ENCODE measurements at places on chromosomes 6 and 20.

- no peak for DNase-seq
These were observed 595 bp downstream of the HAO1 start for GRCh38 chr20:7939663-7940062.

DNA sequence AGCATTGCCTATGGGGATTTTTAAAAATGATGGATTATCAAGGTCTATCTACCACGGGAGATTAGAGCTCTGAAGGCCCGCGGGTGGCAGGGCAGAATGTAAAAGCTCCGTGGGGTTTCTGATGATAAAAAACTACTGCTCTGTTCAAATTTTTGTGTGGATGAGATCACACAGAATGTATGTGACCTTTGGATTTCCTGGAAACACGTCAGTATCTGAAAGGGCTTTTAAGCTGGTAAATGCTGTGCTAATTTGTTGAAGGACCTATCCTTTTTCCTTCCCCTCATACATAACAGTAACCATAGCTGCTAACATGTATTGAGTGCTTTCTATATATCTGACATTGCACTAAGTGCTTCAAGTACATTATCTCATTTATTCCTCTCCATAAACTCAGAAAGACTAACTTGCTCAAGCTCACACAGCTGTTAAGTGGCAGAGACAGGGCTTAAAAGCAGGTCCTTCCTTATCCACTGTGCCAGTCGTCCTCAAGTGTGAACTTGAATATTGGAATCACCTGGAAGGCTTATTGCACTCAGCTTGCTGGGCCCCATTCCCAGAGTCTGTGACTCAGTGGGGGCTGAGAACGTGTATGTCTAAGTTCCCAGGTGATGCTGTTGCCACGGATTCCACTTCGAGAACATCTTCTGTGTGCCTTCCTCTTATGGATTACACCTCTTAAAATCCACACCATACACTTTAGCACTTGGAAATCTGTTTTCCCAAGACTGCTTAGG lies 1.9 kb upstream of the TMEM242 start:
- DNase-seq = no peak

DNA sequence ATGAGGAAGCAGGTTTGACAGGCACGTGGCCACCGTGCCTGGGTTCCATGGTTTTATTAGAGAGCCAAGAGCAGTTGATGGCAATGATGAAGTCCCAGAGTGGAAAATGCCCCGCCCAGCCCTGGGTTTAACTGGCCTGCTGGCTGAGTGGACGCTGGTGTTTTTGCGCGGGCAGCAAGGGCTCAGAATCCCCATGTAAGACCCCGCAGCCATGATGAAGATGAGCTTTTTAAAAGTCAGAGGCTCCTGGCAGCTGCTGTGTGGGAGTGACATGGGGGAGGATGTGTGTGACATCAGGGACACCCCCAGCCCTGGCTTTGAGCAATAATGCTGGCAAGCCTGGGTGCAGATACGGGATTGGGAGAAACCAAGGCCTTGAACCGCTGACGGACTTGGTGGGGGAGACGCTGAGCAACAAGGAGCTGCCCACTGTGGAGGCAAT lies 33.0 kb upstream of the SLCO4A1 start:
- no peak for DNase-seq

DNA sequence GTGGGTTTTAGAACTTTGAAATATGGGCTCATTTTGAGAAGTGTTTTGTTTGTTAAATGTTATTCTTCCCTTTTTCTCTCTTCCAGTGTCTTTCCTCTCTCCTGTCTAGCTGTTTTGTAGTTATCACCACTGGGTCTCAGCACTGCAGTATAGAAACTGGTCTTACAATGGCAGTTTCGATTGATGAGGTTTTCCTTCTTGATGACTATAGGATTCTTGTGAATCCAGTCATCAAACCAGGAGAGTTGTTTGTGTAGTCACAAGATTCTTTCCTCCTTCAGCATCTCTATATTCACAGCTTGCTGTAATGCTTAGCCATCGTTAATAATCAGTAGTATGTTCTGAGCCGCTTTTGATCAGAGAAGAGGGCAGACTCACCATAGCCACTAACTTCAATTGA lies 172.3 kb downstream of the OGFRL1 start:
- DNase-seq = no peak

DNA sequence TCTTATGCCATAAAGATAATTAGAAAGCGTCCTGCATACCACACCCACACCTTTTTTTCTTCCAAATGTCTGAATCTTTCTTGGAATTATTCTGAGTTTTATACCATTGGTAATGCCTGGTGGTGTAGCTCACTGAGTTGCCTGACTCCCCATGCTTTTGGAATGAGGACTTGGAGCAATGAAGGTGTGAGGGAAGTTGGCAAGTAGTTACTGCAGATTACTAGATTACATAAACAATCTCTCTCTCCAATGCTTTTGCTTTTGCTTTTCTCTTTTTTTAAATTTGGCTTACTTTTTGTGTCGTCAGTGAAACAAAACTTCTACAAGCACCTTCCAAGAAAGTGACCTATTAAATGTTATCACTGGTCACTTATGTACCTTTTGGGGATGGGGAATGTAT lies 406.1 kb upstream of the SOX4 start:
- no peak for DNase-seq

- no peak for DNase-seq
These were observed 12.7 kb downstream of the PANK2 start for GRCh38 chr20:3901706-3902440.

- DNase-seq = no peak
These were observed 121.7 kb upstream of the JAG1 start for GRCh38 chr20:10795286-10796026.

DNA sequence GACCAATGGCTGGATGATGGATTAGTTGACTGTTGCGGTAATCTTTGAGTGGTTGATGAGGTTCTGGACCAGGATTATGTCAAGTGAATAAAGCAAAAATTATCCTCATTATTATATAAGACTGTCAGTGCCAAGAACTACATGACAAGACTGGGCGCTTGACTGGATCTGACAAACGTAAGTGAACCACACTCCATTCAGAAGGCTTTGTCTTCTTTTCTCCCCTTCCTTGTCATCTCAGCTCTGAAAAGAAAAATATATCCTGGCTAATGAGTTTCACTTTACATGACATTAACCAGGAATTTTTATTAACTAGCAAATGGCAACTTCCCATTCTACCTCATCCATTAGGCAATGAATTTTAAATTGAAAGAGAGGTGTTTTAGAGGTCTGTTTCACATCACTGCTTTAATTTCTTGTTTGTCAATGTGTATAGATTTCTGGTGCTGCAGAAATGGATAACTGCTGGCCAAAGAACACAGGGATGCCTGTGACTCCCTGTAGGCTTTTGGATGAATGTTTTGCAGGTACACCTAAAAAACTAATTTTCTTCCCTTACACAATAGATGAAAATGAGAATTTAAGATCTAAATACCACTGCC lies 150.1 kb downstream of the ELOVL4 start:
- DNase-seq = no peak

DNA sequence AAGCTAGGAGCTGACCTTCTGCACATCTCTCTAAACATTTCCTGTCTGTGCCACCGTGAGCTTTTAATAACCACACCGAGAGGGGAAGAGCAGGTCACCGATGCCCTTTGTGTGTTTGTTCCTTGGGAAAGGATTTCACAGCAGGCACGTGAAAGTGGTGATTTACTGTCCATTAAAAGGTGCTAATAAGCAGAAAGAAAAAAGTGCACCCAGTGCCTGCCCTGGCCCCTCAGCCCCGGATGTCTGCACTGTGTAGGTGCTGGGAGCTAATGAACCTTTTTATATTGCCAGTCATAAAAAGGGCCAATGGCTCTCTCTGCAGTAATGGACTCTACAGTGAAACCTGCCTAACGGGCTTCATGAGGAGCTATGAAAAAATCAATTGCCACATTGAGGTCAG lies 312.6 kb downstream of the C6orf118 start:
- no peak for DNase-seq

GRCh38 chr6:35626401-35626800 lies 62.3 kb downstream of the FKBP5 start:
- no peak for DNase-seq

GRCh38 chr6:19356692-19357091 lies 480.5 kb upstream of the ID4 start:
- DNase-seq = no peak

- DNase-seq = no peak
These were observed 15.2 kb downstream of the PSMG4 start for GRCh38 chr6:3273707-3274521.

- no peak for DNase-seq
These were observed 94.3 kb downstream of the TCP11 start for GRCh38 chr6:35046862-35047261.

DNA sequence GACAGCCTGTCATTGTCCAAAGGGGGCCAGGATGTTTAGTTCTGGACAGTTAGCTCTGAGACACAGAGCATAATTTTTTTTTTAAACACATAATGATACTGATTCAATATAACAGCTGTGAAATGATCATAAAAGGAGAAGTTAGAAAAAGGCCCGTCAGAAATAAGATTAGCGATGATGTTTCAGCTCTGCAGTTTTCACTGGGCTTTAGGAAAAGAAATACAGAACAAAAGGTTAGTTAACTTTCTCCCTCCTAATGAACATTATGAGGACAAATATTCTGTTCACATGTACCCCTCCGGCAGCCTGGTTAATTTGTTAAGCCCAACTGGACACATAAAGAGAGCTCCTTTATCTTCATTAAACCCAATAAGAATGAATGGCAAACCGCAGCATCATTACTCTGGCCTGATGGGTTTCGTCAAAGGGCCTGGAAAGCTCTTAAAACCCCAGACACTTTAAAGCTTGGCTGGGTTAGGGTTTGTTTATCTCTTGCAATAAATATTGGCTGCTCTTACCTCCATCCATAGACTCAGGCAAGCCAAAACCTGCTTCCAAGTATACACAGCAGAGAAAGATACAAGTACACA lies 394.6 kb downstream of the KIF16B start:
- no peak for DNase-seq

GRCh38 chr20:38939686-38940085 lies 13.5 kb downstream of the FAM83D start:
- DNase-seq = no peak

DNA sequence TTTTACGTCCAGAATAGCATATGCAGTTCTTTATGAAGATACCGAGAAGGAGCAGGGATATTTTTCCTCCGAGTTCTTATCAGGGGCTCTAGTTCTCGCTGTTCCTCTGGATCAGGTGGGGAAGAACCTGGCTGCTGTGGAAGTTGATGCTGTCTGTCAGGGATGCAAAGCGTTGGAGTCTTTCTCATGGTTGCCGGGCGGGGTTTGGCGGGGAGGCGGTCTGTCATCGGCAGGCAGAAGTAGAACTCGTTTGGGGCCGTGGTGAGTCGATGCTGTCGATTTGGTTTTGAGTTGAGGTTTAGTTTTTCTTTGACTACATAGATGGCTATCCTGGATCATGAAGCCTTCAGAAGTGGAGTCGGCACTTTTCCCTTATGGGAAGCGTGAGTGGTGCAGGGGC lies 691.2 kb downstream of the QKI start:
- no peak for DNase-seq

DNA sequence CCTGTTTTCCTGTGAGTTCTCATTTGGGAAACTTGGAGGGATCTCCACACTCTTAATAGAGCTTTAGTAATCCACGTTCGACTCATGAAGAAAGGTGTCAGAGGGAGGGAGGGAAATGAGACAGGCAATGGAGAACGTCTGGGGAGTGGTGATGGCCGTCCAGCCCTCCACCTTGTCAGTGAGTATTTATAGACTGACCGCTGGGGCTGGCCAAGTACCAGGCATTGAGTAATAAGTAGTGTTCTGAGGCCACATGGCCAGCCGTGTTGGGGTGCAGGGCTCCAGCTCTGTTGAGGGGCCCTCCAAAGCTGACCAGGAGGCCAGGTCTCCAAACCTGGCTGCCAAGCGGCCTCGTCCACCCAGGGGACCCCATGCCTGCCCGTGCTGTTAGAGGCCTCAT lies 11.3 kb upstream of the DSN1 start:
- no peak for DNase-seq

GRCh38 chr6:40473026-40473425 lies 114.1 kb downstream of the LRFN2 start:
- DNase-seq = no peak

DNA sequence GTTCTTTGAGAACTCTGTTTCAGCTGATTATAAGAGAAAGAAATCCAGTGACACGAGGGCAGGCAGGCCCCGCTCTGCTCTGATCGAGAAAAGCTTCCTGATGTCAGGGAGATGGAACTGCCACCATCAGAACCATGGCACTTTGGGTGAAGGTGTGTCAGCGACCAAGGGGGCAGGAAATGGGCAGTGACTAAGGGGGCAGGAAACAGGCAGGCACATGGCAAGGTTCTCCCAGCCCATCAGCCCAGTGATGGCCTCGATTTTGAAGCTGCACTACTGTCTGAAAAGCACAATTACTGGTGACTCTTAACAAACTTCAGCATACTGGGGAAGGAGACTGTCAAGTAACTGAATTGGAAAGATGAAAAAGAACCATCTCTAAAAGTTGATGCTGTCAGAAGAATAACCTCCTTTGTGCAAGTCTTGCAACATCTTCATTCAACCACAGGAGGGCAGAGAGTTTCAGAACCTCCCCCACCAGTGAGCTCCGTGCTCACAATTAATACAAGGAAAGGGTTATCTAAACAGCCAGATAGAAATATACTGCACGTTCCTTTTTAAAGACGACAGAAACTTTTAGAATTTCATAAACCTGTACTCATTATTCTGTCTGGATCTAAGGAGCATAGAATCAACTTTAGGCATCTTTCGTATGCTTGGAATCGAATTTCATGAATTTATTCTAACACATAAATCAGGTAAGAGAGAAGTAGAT lies 39.1 kb downstream of the TMX4 start:
- no peak for DNase-seq

- DNase-seq = no peak
These were observed 27.0 kb upstream of the ETV7 start for GRCh38 chr6:36414481-36414880.

GRCh38 chr6:138465007-138465645 lies 34.2 kb downstream of the NHSL1 start:
- no peak for DNase-seq

- DNase-seq = no peak
These were observed 106.7 kb downstream of the SLX4IP start for GRCh38 chr20:10541668-10542411.

GRCh38 chr6:85360794-85361642 lies 88.9 kb upstream of the NT5E start:
- no peak for DNase-seq

DNA sequence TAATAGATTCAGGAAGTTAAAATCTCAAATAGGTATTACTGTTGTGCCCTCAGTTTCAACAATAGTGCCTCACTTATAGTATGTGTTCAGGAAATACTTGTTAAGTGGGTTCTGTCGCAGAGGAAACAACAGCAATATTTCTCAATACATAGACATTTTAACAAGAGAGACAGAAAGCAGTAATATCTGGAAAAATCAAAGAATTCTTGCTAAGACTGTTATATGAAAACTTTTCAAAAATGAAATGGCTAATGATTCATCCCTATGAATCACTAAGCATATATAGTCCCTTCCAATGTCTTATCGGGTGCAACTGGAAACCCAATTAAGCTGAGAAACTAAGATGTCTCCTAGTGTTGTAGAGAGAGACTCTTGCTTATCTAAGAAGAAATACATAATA lies 668.9 kb downstream of the TFAP2A start:
- no peak for DNase-seq

DNA sequence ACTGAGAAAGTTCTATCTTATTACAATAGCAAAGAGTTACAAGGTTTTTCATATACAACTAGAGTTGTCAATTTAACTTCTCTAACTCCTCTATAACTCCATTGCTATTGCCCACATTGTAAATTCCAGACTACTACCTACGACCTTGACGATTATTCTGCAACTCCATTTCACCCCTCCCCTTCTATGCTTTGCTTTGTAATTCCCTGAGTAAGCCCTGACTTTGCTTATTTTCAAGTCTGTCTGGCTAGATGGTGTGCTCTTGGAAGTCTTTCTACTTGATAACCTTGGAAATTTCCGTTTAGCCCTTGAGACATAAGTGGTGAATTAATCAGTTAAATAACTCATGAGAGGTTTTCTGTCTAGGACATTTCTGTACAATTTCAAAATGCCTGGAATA lies 161.4 kb downstream of the C6orf58 start:
- no peak for DNase-seq

Data from T follicular helper cell (primary cell).